ENCODE measurements at places on chromosomes 1 and 21.

DNA sequence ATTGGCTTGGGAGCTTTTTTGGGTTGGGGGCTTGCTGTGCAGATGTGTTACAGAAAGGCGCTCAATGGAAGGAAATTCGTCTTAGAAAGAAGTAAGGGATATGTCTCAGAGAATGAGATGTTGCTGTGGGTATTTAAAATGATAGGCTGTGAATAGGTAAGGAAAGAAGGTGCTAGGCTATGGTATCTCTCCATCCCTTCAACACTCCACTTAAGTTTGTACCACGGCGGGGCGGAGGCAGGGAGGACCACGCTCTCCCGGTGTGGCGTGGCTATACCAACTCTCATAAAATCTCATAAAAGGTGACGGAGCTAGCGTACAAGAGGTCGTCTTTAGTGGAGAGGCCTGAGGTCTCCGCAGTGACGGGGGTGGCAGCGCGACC is 305 bp upstream of the RPS6KC1 start:
- DNase-seq, result no peak

- no peak for DNase-seq
Observed at GRCh38 chr1:160963521-160963920, 8.9 kb upstream of the ITLN2 start.

GRCh38 chr1:40870135-40870728 is 8.1 kb upstream of the CITED4 start:
- DNase-seq, result no peak

DNA sequence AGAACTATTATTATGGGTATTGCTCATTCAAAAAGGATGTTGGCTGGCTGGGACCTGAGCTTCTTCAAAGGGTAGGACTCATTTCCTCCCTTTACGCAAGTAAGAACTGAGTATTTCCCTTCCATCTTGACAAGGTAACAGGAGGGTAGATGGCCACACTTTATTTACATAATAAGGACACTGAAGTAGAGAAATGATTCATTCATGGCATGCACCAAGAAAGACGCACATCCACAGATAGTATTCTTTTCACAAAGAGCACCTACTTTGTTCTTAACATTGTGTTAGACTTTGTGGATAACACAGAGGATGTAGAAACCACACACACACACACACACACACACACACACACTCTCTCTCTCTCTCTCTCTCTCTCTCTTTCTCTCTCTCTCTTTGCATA is 82.9 kb downstream of the FAM78B start:
- no peak for DNase-seq

GRCh38 chr1:68198752-68199151 is 33.6 kb downstream of the WLS start:
- no peak for DNase-seq

DNA sequence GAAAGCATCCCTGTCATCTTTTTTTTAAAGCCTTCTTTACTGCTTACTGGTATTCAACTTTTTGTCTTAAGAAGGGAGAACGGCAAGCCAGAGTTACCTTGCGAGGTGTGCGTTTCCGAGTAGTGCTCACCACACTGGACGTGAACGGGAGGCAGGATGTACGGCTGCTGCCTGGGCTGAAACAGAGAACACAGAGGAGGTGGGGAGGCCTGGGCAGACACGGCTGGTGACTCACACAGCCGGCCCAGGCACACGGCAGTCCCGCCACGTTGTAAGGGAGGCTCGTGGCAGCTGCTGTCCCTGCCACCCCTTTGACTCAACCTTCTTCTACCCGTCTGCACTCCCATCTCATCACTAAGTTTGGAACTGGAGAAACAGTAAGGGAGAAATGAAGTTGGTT is 105.8 kb downstream of the SMYD2 start:
- no peak for DNase-seq

- no peak for DNase-seq
Observed at GRCh38 chr1:50658459-50659076, 235.3 kb upstream of the DMRTA2 start.

DNA sequence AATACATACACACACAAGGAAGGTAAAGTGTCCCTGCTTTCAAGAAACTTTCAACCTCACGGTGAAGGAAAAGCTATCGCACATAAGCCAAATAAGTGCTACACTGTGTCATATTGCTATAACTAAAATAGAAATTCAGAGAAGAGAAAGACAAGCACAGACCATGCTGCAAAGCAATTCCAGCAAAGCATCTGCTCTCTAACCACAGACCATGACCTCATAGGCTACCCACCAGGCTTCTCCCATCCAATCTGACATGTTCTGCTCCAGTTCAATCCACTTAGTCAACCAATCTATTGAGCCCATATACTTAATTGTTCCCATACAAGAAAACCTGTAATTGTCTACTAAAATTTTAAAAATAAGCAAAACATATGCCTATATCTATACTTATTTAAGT is 211.3 kb downstream of the BARHL2 start:
- DNase-seq, result no peak

DNA sequence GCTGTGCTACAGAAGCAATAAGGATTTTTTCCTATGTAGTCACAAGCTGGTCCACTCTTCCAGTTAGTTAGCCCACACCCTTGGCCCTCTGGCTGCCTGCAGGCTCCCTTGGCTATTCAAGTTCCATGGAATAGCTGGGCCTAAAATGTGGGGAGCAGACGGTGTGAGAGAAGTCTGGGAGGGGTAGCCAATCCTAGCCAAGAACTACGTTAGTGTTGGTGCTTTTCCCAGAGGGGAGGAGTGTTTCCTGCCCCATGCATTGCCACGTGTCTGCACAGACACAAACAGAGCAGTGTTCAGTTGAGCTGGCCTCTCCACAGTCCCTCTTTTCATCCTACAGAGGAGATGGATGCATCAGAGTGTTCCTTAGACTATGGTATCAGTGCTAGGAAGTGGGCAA is 59.0 kb upstream of the IPO9 start:
- DNase-seq, result no peak

- no peak for DNase-seq
Observed at GRCh38 chr1:84855168-84855567, 37.8 kb downstream of the LPAR3 start.

GRCh38 chr1:180084867-180085266 is 69.8 kb upstream of the QSOX1 start:
- DNase-seq, result no peak

- DNase-seq, result no peak
Observed at GRCh38 chr1:245770156-245770555, 615.4 kb downstream of the KIF26B start.

DNA sequence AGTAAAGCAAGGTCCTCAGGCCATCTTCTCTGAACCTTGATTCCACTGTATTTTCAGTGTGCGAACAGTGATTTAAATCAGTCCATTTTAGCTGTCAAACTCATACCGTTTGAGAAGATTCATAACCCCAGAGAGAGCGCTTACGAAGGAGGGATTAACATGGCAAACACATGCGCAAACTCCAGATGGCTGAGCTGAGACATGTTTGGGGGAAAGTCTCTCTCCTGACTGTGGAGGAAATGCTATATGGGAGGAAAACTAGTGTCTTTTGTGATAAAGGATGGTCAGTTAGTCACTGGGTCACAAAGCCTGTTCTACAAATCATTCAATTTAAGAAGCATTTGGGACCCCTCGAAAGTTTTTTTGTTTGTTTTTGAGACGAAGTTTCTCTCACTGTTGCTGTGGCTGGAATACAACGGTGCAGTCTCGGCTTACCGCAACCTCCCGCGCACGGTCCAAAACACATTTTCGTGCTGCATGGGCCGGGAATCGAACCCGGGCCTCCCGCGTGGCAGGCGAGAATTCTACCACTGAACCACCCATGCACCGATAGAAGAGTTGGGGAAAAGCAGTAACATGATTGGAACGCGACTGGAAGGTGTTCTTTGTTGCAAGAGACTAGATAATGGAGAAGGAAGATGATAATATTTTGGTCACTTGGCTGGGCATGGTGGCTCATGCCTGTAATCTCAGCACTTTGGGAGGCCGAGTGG is 58.4 kb upstream of the CXADR start:
- peak; percentile 92 for DNase-seq

- no peak for DNase-seq
Observed at GRCh38 chr1:204476563-204476962, 18.0 kb downstream of the PIK3C2B start.

DNA sequence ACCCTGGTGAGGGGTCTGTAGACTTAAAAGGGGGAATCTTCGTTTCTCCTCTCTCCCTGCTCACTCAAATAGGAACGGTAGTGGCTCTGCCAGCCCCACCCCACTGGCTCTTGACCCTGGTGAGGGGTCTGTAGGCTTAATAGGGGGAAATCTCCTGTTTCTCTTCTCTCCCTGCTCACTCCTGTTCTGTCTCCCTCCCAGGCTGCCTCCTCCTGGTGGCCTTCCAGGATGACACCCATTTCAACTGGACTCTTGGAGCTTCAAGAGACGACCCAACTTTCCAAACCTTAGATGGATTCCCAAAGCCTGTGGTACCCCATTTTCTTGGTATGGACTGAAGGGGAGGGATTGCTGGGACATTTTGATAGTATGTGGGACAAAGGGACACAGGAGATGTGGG is 1.4 kb upstream of the EPHB2 start:
- DNase-seq, result peak; percentile 30

- DNase-seq, result no peak
Observed at GRCh38 chr1:195462646-195463045, 1145.6 kb downstream of the KCNT2 start.

DNA sequence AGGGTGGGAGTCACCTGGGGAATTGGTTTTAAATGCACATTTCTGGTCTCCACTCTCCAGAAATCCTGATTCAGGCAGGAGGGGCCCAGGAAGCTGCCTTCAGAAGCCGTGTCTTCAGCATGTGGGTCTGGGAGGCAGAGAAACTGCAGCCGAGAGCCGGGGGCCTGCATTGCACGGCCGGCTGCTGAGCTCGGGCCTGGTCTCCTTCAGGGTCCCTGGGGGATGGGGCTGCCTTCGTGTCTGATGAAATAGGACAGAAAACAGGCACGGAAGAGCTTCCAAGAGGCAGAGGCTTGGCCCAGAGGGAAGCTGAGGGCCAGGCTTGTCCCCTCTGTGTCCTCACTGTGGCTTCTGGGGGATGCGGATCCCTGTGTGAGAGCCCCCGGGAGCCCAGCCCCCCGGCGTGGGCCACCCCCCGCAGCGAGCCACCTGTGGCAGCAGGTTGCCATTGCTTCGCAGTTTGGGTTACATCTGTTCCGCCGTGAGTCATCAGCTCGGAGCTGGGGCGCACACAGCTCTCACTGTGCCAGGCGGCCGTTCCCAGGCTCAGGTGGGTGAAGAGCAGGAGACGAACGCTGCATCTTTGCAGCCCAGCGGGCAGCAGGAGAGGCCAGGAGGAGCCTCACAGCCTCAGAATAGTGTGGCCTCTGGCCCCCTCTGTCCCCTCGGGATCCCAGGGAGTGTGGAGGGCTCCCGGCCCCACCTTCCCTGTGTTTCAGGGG is 72.4 kb downstream of the AJAP1 start:
- no peak for DNase-seq

DNA sequence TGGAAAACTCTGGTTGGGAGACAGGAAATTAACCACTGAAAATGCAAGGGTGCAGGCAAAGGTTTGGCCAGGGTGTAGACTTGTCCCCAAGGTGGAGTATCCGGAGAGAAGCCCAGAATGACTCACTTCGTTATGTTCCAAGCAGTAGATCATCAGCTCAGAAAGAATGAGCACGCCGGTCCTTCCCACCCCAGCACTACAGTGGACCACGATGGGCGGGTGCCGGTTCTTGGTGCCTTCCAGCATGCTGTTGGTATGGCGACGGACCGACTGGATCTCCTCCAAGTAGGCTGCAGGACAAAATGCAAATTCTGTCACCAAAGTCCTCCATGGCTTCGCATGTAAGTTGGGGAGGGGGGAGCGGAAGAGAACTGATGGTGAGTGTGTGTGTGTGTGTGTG is 83.4 kb downstream of the SMYD2 start:
- no peak for DNase-seq

GRCh38 chr1:206729507-206729906 is 41.1 kb upstream of the IL19 start:
- no peak for DNase-seq

DNA sequence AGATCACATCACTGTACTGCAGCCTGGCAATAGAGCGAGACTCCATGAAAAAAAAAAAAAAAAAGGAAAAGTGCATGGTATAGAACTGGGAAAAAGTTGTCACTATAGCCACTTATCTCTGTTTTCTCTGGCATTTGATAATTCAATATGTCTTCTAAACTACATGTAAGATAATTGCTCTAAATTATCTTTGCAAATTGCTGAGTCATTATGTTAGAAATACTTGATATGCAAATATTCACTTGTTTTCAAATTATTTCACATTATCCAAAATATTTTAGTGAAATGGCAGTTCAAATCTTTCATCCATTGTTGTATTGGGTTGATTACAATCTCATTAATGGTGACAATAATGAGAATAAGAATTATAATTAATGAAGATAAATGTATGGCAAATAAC is 1455.1 kb downstream of the KCNT2 start:
- DNase-seq, result no peak

DNA sequence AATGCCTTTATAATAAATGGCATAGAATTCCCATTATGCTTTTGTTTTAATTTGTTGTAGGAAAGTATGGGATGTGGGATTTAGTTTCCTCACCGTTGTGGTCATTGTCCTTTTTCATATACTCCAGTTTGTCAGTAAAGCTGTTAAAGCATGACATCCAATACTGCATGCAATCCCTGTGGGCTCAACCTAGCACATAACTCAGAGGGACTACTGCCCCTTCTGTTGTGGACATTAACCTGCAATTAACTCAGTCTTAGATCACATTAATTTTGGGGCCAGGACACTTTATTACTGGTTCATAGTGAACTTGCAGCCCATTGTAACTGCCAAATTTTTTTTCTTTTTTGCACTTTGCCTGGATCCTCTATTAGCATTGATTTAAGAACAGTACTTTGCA is 112.5 kb downstream of the DNM3 start:
- DNase-seq, result no peak

GRCh38 chr1:199089393-199090122 is 450.7 kb downstream of the PTPRC start:
- no peak for DNase-seq

GRCh38 chr1:2128189-2128901 is 66.2 kb downstream of the FAAP20 start:
- no peak for DNase-seq

DNA sequence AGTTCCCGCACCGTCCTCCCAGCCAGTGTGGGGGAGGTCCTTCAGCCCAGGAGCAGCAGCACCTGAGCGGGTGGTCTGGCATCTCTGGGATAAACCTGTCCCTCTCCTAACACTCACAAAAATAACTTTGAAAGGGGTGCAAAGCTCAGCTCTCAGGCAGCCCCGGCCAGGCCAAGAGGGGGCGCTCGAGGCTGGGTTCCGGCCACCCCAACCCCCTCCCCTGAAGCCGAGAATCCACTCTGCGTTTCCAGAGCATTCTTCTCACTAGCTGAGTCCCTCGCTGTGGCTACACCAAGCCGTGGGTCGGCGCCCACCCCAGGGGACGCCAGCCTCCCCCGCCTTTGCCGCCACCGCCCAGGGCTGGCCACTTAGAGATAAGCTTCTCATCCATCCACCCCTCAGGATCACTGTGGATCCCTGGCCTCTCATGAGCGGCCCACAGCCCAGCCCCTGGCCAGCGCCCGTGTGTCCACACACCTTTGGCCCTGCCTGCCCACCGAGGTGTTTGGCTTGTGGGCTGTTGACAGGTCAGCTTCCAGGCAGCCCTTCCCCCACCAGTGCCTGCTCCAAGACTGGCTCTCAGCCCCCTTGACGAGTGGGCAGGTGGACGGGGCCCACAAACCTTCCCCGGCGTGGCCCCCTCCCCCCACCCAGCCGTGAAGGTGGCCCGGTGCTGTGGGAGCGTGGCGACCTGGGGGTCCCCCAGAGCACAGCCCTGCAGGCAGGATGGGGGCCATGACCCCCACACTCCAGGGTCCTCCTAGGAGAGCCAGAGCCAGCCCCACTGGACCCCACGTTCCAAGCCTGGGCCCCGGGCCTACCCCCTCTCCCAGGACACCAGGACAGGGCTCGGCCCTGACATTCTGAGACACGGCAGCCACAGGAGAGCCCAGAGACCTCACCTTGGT is 1.9 kb downstream of the FTCD start:
- DNase-seq, result peak; percentile 43
